D341Med (cell line): ENCODE measurements at places on chromosomes 5 and 9.

- no peak for DNase-seq
These were observed 81.2 kb downstream of the ZCCHC7 start for GRCh38 chr9:37201581-37201980.

GRCh38 chr9:109164042-109164441 is 3.0 kb downstream of the FRRS1L start:
- DNase-seq, result no peak

GRCh38 chr9:126621061-126621918 is 7.6 kb downstream of the LMX1B start:
- no peak for DNase-seq

DNA sequence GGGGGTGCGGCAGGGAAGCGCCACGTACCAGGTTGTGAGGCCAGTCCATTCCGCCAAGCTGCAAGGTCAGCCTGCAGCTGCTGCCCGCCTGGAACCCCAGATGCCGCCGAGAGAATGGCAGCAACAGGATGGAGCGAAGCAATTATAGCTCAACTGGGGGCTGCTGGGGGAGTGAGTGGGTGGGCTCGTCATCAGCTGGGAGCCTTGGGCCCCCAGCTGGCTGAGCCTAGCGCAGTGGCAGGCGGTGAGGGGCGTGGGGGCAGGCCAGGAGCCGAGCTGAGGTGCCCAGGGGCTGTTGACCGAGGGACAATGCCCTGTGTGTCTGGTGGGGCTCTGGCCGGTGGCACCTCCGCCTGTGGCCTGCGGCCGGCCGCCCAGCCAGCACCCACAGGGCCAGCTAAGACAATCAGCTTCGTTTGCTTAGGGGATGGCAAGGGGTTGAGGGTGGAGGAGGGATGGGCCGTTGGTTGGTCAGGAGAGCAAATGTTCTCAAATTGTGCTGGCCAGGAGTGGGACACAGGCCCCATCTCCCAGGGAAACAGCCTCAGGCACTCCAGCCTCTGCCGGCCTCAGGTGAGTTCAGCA is at the start of gene IL17B:
Gene IL17B, minus strand, starts transcription at position 116 of the 585 bp plus-strand sequence. Its CDS starts 67 bp downstream, at position 49.
- DNase-seq, result no peak

GRCh38 chr9:5863092-5863746 is 27.5 kb upstream of the MLANA start:
- no peak for DNase-seq

DNA sequence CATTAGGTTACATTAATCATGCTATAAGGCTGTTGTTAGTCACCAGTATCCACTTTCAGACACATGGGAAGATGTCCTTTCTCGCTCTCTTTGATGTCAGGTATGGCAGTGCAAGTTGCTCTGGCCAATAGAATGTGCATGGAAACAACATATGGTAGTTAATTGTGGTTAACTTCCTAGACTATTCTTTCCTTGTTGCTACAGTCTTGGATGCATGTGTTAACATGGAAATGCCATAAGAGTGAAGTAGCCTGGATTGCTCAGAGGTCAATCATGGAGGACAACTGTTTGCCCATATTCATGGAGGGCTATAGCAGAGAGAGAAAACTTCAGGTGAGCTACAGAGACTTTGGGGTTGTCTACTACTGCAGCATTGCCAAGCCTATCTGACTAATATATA is 245.8 kb upstream of the GAS1 start:
- no peak for DNase-seq
